ENCODE measurements at places on chromosomes 6 and 20.

- DNase-seq = no peak
Observed at GRCh38 chr6:53943395-53943794, 148.6 kb downstream of the LRRC1 start.

DNA sequence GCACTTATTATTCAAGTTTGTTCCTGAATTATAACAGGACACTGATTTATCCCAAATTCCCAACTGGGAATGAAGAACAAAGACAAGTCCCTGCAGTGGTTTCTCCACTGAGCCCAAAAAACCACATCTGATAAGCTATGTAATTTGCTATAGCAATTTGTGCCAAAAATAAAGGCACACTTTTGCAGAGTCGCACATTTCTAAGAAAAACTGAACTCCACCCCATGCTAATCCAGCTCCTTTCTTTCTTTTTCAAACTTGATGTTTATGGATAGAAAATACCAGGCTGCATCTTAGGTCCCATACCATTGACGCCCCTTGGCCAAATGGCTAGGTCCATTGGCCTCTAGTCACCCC is 170.2 kb upstream of the CITED2 start:
- no peak for DNase-seq

DNA sequence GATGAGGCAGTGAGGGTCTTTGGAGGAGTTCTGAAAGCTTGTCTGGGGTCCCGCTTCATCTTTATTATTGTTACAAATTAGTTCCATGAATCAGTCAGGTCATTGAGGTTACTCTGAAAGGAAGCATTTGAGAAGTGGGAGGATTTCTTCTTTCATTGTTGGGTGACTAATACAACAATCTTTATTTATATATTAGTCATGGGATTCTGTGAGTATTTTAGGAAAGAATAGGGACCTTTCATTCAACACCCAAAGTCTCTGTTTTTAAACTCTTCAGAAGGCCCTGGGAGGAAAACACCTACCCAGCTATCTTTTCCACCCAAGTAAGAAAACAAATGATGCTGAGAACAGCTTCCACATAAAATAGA is 98.3 kb downstream of the SOD2 start:
- DNase-seq = no peak

DNA sequence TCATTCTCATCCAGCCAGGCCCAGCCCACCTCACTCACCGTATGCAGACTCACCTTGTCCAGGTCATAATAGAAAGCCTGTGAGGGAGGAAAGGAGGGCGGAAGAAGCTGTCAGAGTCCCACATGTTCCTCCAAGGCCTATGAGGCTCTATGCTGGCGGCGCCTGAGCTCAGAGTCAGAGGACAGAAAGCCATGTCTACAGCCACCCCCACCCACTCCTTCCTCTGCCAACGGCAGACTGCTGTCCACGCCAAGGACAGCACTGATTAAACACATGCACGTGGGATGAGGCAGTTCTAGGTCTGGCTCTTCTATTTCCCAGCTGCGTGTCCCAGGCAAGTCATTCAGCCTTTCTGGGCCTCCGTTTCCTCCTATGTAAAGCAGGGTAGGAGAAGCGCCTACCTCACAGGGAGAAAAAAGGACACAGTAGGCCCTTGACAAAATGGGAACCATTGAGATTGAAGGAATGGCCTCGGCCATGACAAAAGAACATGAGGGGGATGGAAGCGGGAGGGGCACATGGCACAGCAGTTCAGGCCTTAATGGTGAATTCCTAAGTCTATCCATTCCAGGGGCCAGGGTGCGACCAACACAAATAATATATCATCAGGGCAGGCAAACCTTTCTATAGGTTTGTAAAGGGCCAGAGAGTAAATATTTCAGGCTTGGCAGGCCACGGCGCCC is 80.1 kb downstream of the RIPOR3 start:
- DNase-seq = no peak

- DNase-seq = no peak
Observed at GRCh38 chr6:47690791-47691190, 7.6 kb upstream of the ADGRF4 start.

DNA sequence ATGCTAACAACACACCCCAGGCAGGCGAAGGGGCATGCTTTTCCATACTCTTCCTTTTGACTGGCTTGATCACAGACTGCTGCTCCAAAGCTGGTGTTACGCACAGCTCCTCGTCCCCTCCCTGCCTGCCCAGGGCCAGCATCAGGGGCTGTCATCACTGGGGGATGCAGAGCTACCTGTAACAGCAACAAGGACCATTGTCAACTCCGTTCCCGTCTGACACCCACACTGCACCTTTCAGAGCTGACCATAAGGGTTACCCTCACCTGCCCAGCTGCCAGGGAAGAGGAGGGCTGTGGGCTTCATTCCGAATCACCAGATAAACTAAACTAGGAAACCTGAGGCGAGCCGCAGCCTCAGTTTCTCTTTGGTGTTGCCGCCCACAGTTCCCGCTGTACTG is 15.4 kb downstream of the NQO2 start:
- no peak for DNase-seq

DNA sequence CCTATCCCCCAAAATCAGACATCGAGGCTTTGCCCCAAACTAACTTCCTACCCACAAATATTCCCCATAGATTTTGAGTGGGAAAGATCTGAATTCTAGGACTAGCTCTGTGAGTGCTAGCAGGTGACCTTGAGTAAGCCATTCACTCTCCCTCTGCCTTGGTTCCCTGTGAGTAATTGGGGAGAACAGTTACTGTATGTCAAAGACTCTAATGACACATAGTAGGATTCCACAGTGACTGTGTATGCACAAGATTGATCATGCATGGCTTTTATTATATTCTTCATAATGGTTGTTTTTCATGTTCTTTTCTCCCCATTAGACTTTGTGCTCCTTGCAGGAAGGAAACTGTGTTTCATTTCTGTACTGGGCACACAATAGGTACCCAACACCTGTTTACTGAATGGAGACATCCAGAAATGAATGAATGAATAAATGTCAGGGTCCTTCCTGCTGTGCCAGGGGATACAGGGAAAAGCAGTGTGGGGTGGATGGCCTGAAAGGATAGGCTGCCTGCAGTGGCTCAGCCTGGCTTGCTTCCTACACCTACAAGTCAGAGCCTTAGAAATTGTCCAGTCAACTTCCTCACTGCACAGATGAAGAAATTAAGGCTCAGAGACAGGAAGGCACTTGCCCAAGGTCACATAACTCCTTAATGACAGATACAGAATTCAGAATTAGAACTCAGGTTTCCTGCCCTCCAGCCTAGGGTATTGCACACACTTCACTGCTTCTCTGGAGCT is 901 bp upstream of the TMEM151B start:
- DNase-seq = no peak

- peak; percentile 58 for DNase-seq
Observed at GRCh38 chr6:53437557-53438202, 88.9 kb upstream of the ELOVL5 start.

DNA sequence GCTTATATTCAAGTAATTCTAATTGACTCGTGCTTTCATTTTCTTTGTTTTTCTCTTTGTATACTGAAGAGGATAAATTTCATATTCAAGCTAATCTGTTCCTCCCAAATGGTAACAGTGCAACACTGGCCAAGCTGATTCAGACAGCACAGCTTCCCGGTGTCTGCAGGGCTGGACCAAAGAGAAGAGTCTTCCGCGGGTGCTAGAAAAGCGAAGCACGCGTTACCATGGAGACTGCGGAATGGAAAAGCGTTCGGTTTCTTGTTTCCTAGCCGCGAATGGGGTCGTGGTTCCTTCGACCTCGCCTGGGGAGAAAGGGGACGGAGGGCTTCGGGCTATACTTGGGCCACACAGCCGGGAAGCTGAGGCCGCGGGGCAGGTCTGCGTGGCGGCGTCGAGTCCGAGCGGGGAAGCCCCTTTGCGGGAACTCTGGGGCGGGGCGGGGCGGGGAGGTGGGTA is 6.2 kb upstream of the ZNF311 start:
- DNase-seq = no peak

- DNase-seq = no peak
Observed at GRCh38 chr6:52909131-52909530, 367 bp downstream of the GSTA3 start.

DNA sequence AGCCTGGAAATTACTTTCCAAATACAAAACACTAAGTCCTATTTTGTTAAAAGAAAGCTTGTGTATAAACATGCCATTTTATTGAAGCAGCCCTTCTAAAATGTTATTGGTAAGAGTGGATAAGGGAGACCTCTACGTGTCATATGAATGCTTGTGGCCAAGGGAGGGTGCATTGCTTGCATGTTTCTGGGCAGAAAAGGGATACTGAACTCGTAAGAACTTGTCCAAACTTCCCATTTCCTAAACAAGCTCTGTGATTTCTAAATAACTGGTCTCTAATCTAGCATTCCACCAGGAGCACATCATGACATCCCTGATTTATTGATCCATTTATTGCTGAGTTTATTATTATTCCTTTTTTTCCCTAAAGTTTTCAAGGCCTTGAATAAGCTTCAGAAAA is 474.1 kb downstream of the CD109 start:
- no peak for DNase-seq

GRCh38 chr20:35635652-35636051 is 20.0 kb downstream of the SPAG4 start:
- DNase-seq = no peak

DNA sequence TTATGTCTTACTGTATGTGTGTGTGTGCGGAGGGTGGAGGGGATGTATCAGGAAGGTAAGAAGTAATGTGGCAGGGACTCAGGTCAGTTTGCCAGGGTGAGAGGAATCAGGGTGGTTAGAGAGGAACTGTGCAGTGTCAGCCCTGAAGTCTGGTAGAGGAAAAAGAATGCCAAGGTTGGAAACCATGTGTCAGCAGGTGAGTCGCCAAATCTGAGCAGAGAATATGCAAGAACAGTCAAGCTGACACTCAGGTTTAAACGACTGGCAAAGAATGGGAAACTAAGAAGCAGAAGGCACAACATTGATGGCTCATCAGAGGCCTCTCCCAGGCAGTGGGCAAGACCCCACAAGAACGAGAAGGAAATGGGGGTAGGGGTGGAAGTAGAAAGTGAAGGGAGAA is 107.5 kb upstream of the TBX18 start:
- no peak for DNase-seq

Data from HL-60 (cell line).